ENCODE measurements at places on chromosomes 3 and 15. TPM values are rescaled to one million over a fixed set of nuclear protein-coding genes. Genes with fewer than 3 reads are reported as not detected.

Gene STAC
- total RNA-seq: 2.4 TPM

Gene NLGN1
- 21.6 TPM for total RNA-seq

Gene DNAH12
- 0.30 TPM for total RNA-seq

Gene NIPA2
- total RNA-seq: 33.2 TPM

Gene RARB
- 13.5 TPM for total RNA-seq

Gene SLC12A6
- 36.9 TPM for total RNA-seq

Gene CAMK1
- total RNA-seq: 75.1 TPM

Gene C3orf18
- 12.2 TPM for total RNA-seq

Gene SV2B
- 8.3 TPM for total RNA-seq

DNA sequence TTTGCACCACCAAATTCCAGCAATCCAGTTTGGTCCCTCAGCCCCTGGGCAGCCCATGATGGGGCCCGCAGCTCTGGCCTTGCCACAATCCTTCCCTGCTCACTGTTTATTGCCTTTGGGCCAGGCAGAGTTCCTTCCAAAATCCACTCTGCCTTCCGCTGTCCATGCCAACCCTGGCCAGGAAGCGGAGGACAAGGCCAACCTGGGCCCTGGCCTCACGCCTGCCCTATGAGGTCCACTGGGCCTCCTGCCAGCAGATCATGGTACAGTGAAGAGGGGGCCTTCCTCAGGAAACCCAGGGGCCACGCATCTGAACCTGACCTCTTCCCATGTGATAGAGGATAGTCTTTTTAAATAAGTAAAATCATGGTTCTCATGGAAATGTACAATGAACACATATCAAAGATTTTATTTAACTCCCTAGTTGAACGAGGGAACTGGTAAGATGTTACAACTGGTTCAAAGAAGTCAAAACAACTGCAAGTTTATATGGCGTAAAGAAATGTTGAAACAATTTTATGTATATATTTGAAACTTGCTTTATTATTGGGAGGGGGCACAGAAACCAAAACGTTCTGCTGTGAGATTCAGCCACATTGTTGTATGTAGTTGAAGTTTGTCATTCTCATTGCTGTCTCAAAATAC lies 95.8 kb upstream of the TNFAIP8L3 start:
- no peak overlapping the region for H3K27ac ChIP-seq
- no peak for DNase-seq
- no peaks in the 10 kb centered on the region for H3K36me3 ChIP-seq
- H3K27me3 ChIP-seq: no peaks in the 10 kb centered on the region
- no peaks in the 10 kb centered on the region for H3K4me1 ChIP-seq

DNA sequence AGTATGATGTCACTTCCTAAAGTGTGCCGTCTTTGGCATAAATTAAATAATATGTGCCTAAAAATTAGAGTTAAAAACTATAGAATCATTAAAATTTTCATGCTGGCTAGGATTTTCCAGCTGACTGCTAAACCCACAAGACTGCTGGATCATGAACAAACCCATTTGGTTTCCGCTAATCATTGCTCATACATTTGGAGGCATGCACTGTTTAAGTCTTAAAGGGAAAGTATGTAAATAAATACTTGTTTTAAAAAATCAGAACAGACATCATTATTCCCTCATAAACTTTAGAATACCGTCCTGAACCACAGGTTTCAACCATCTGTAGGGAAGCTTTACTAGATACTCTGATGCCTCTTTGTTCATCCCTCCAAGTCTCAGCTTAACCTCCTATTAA lies 26.5 kb downstream of the ATP6V1A start:
- no peaks in the 10 kb centered on the region for H3K36me3 ChIP-seq
- no peak overlapping the region for H3K4me3 ChIP-seq
- DNase-seq: no peak

- peak overlapping the region; percentile 44 for H3K27ac ChIP-seq
- no peak for DNase-seq
- H3K27me3 ChIP-seq: no peaks in the 10 kb centered on the region
These were observed 124.2 kb downstream of the IMPG2 start for GRCh38 chr3:101195951-101196713.

DNA sequence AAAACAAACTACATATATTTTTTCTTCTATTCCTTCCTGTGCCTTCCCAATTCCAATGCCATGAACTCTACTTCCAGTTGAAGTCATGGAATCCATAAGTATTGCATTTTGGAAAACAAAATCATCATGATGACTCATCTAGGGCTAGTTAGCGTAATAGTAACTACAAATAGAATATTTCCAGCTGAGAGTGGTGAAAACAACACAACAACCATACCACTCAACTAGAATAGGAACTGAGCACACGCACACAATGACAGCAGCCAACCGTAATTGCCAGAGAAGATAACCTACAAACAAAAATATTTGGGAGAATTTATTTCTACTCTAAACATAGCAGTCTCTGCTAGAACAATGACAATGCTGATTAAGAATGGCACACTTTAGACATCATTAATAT lies 225.9 kb downstream of the FGF12 start:
- DNase-seq: no peak
- H3K4me3 ChIP-seq: no peak overlapping the region
- H3K27ac ChIP-seq: no peak overlapping the region
- H3K4me1 ChIP-seq: no peaks in the 10 kb centered on the region
- H3K27me3 ChIP-seq: no peaks in the 10 kb centered on the region
- no peaks in the 10 kb centered on the region for H3K36me3 ChIP-seq

DNA sequence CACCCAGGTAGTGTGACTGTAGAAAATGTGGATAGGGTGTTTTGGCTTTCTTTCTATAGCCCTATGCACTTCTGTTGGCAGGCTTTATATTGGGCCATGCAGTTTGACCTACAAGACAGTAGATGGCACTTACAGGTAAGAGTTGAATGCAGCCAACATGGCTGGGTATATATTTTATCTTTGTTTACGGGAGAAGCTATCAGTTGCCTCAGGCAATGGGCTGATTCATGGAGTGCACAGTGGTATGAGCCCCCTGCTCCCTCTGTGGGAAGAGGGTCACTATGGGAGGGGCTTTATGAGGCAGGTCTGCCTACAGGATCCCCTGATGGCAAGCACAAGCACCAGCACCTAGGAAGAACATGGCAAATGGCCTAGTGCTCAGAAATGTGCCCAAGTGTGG lies 301.2 kb upstream of the CDIN1 start:
- no peaks in the 10 kb centered on the region for H3K36me3 ChIP-seq
- H3K27ac ChIP-seq: no peak overlapping the region
- DNase-seq: no peak
- H3K27me3 ChIP-seq: no peaks in the 10 kb centered on the region
- no peaks in the 10 kb centered on the region for H3K4me1 ChIP-seq

- H3K4me3 ChIP-seq: peak overlapping the region; percentile 12
- H3K4me1 ChIP-seq: peaks cover 22% of the 10 kb centered on the region
- no peaks in the 10 kb centered on the region for H3K36me3 ChIP-seq
- DNase-seq: peak; percentile 54
- peak overlapping the region; percentile 21 for H3K27ac ChIP-seq
- H3K27me3 ChIP-seq: no peaks in the 10 kb centered on the region
These were observed 386.5 kb upstream of the PROK2 start for GRCh38 chr3:72171463-72171881.

- H3K4me3 ChIP-seq: no peak overlapping the region
- DNase-seq: no peak
- H3K4me1 ChIP-seq: no peaks in the 10 kb centered on the region
- H3K36me3 ChIP-seq: no peaks in the 10 kb centered on the region
These were observed 39.8 kb downstream of the GYG1 start for GRCh38 chr3:149031096-149031495.

- no peak overlapping the region for H3K4me3 ChIP-seq
- no peaks in the 10 kb centered on the region for H3K4me1 ChIP-seq
- no peak overlapping the region for H3K27ac ChIP-seq
- H3K27me3 ChIP-seq: no peaks in the 10 kb centered on the region
These were observed 85.2 kb downstream of the KBTBD8 start for GRCh38 chr3:67083277-67083676.

- no peaks in the 10 kb centered on the region for H3K4me1 ChIP-seq
- H3K27ac ChIP-seq: peak overlapping the region; percentile 51
- no peak overlapping the region for H3K4me3 ChIP-seq
- H3K27me3 ChIP-seq: no peaks in the 10 kb centered on the region
- DNase-seq: peak; percentile 62
- no peaks in the 10 kb centered on the region for H3K36me3 ChIP-seq
These were observed 223.1 kb downstream of the RBMS3 start for GRCh38 chr3:29503958-29504357.

DNA sequence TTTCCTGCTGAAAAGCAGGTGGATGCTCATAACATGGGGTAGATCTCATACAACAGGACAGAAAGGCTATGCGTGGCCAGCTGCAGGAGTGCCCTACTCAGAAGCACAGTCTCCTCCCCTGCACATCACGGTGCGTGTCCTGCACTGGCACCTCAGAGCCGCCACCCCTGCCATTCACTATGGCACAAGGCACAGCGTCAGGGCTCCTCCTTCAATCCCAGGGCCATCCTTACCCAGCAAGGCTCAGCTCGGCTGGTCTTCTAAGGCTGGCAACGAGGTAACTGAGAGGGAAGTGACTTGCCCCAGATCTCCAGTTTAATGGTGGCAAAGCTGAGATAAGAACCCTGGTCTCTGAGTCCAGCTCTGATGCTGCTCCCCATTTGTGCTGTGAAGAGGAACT lies 97.1 kb downstream of the CPN2 start:
- H3K36me3 ChIP-seq: no peaks in the 10 kb centered on the region
- H3K4me1 ChIP-seq: peaks cover 33% of the 10 kb centered on the region
- no peak overlapping the region for H3K4me3 ChIP-seq
- H3K27ac ChIP-seq: no peak overlapping the region
- no peaks in the 10 kb centered on the region for H3K27me3 ChIP-seq

GRCh38 chr15:100174904-100175275 lies 166.9 kb downstream of the ADAMTS17 start:
- no peak overlapping the region for H3K4me3 ChIP-seq
- no peak for DNase-seq
- no peaks in the 10 kb centered on the region for H3K27me3 ChIP-seq
- H3K27ac ChIP-seq: no peak overlapping the region

GRCh38 chr3:170532573-170532972 lies 53.3 kb downstream of the SLC7A14 start:
- no peak for DNase-seq
- no peaks in the 10 kb centered on the region for H3K27me3 ChIP-seq
- no peaks in the 10 kb centered on the region for H3K36me3 ChIP-seq
- no peak overlapping the region for H3K4me3 ChIP-seq

- no peaks in the 10 kb centered on the region for H3K27me3 ChIP-seq
- no peaks in the 10 kb centered on the region for H3K4me1 ChIP-seq
These were observed 17.8 kb upstream of the SCAMP5 start for GRCh38 chr15:74977599-74977998.

DNA sequence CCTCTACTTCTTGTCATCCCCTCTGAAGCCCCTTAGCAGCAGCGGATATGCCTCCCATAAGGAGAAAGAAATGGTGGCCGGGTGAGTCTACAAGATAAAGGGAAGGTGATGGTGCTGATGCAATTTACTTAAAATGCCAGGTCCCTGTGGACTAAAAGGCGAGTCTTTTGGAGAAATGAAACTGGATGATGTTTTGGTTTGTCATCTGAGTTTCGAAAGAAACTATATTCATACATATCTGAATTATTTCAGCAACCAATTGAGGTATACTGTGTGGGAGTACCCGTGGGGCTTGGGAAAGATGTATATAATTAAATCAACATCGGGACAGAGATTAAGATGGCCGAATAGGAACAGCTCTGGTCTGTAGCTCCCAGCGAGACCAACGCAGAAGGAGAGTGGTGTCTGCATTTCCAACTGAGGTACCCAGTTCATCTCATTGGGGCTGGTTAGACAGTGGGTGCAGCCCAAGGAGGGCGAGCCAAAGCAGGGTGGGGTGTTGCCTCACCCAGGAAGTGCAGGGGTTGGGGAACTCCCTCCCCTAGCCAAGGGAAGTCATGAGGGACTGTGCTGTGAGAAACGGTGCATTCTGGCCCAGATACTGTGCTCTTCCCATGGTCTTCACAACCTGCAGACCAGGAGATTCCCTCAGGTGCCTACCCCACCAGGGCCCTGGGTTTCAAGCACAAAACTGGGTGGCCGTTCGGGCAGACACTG lies 210.6 kb upstream of the CHRM5 start:
- no peak for DNase-seq
- no peak overlapping the region for H3K4me3 ChIP-seq
- no peaks in the 10 kb centered on the region for H3K27me3 ChIP-seq

GRCh38 chr3:123526474-123526873 lies 58.4 kb downstream of the HACD2 start:
- H3K4me1 ChIP-seq: peaks cover 5% of the 10 kb centered on the region
- no peak overlapping the region for H3K27ac ChIP-seq
- no peaks in the 10 kb centered on the region for H3K27me3 ChIP-seq
- peaks cover 46% of the 10 kb centered on the region for H3K36me3 ChIP-seq
- no peak overlapping the region for H3K4me3 ChIP-seq

- H3K4me3 ChIP-seq: no peak overlapping the region
- no peaks in the 10 kb centered on the region for H3K27me3 ChIP-seq
- no peaks in the 10 kb centered on the region for H3K36me3 ChIP-seq
- DNase-seq: no peak
These were observed 146.4 kb upstream of the LIPC start for GRCh38 chr15:58285212-58285920.

All from tibial nerve (tissue), 4 donors.